Activated CD4-positive, alpha-beta T cell treated with anti-CD3 and anti-CD28 coated beads, Interleukin-2, amount 10 ng/mL, durations not matched to agents 7 days and 5 days (primary cell): ENCODE measurements at places on chromosomes 2 and 18.
A peak's percentile ranks its signal among the peaks of the same experiment; 100 is the strongest.

GRCh38 chr2:3453190-3453999 is 65.9 kb downstream of the ADI1 start:
- no peaks in the 10 kb centered on the region for H3K4me1 ChIP-seq
- no peak for DNase-seq
- no peak overlapping the region for H3K4me3 ChIP-seq
- H3K27me3 ChIP-seq: no peaks in the 10 kb centered on the region
- no peak overlapping the region for H3K27ac ChIP-seq

GRCh38 chr2:202100176-202100575 is 27.1 kb downstream of the KIAA2012 start:
- no peaks in the 10 kb centered on the region for H3K36me3 ChIP-seq
- peaks cover 6% of the 10 kb centered on the region for H3K27me3 ChIP-seq
- no peak for DNase-seq
- no peaks in the 10 kb centered on the region for H3K4me1 ChIP-seq

- no peak for DNase-seq
- H3K4me3 ChIP-seq: peak overlapping the region; percentile 91
- H3K36me3 ChIP-seq: peaks cover 25% of the 10 kb centered on the region
- no peaks in the 10 kb centered on the region for H3K27me3 ChIP-seq
- H3K27ac ChIP-seq: peak overlapping the region; percentile 89
These were observed 963 bp upstream of the MRPL44 start for GRCh38 chr2:223956300-223956699.

DNA sequence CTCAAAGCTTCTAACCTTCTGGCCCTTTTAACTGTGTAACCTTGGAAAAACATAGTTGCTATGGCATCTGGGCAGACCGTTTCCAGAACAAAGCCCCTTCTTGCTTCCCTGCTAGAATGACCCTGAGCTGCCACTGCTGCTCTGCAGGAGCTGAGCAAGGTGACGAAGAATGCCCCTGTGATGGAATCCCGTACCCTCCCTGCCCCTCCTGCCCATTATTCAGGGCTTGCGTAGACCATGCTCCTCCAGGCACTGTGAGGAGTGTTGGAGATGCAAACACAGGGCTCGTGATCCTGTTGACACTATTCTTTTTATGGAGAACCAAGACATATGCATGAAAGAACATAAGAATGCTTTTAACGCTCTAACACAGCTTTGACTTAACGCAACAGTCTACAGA is 191.1 kb downstream of the CDH2 start:
- no peak for DNase-seq
- no peak overlapping the region for H3K27ac ChIP-seq
- H3K36me3 ChIP-seq: no peaks in the 10 kb centered on the region
- H3K27me3 ChIP-seq: no peaks in the 10 kb centered on the region
